Activated CD4-positive, alpha-beta T cell treated with anti-CD3 and anti-CD28 coated beads, Interleukin-2, amount 10 ng/mL, durations not matched to agents 7 days and 5 days (primary cell): ENCODE measurements at places on chromosomes 4 and X. TPM values are rescaled to one million over a fixed set of nuclear protein-coding genes. Genes with fewer than 3 reads are reported as not detected.

COX7B2 gene
- total RNA-seq, result not detected

GRCh38 chrX:35557916-35558315, 240.2 kb upstream of the MAGEB16 start:
- DNase-seq, result no peak
- H3K4me1 ChIP-seq, result no peaks in the 10 kb centered on the region

DNA sequence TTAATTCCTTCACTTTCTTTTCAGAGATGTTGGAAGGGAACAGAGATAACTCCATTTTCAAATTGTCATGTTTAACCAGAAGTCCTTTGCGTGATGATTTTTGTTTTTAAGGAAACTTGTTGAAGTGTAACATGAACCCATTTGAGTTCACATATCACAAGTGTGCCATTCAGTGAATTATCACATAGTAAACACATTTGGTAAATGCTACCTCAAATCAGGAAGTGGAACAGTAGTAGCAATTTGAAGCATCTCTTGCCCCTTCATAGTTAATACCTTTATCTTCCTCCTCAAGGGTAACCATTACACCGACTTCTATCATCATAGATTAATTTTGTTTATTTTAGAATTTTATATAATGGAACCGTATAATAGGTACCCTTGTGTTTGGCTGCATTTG, 35.8 kb downstream of the KDM6A start:
- no peaks in the 10 kb centered on the region for H3K27me3 ChIP-seq
- H3K4me3 ChIP-seq, result no peak overlapping the region
- peaks cover 33% of the 10 kb centered on the region for H3K4me1 ChIP-seq
- DNase-seq, result no peak
- no peak overlapping the region for H3K27ac ChIP-seq

IL9R gene
- 24.2 TPM for total RNA-seq

GRCh38 chr4:172169871-172170270, 356.7 kb downstream of the GALNTL6 start:
- no peaks in the 10 kb centered on the region for H3K36me3 ChIP-seq
- no peak for DNase-seq
- H3K27ac ChIP-seq, result no peak overlapping the region
- H3K27me3 ChIP-seq, result no peaks in the 10 kb centered on the region
- H3K4me1 ChIP-seq, result no peaks in the 10 kb centered on the region
